ENCODE measurements at places on chromosomes 2 and 18.

GRCh38 chr18:62402342-62402948 lies 77.3 kb downstream of the TNFRSF11A start:
- DNase-seq = no peak

GRCh38 chr18:77547757-77548156 lies 298.1 kb downstream of the GALR1 start:
- DNase-seq = no peak

DNA sequence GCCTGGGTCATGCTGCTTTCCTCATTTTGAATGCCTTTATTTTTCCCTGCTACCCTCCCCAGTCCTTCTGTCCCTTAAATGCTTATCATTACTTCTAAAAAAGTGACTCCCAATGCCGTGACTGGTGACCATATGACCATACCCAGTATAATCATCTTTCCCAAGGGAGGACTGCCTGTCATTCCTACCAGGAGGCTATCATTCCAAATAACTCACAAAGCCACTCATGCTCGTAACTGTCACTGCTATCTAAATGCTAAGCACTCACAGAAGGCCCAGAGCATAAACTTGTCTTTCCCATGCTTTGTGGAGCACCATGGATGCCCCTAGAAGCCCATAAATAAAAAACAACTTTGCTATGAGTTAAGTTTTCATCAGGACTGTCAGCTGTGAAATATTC lies 38.7 kb upstream of the CREB1 start:
- no peak for DNase-seq

- DNase-seq = no peak
These were observed 225.7 kb upstream of the TNP1 start for GRCh38 chr2:217085543-217085942.

DNA sequence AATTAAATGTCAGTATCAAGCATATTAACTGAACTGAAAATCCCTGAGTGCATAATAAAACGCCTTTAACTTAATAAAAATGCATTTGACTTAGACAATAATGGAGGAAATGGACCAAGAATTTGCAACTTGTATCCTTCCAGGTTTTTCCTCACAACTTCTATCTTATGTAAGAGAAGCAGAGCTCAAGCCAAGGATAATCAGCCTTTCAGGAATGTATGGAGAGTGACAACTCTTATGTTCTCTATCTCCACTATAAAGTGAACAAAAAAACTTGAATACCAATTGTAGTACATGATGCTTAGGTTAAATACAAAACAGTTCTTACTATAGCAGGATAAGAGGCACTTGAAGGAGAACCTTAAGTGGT lies 64.8 kb upstream of the CYP26B1 start:
- no peak for DNase-seq

DNA sequence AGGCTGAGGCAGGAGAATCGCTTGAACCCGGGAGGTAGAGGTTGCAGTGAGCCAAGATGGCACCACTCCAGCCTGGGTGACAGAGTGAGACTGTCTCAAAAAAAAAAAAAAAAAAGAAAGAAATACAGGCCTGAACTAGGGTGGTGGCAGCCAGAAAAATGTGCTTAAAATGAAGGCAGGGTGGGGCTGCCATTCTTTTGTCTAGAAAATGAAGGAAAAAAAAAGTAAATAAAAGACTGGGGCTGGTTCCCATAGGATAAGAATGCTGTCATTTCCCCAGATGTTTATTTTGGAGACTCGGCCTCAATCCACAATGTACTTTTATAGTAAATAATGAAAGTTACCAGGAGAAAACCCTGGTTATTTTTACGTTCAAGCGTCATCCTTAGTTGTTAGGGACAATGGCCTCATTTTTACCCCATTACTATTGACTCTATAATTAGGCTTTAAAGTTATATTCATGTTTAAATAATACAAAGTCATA lies 58.9 kb downstream of the ATP8B1 start:
- no peak for DNase-seq

DNA sequence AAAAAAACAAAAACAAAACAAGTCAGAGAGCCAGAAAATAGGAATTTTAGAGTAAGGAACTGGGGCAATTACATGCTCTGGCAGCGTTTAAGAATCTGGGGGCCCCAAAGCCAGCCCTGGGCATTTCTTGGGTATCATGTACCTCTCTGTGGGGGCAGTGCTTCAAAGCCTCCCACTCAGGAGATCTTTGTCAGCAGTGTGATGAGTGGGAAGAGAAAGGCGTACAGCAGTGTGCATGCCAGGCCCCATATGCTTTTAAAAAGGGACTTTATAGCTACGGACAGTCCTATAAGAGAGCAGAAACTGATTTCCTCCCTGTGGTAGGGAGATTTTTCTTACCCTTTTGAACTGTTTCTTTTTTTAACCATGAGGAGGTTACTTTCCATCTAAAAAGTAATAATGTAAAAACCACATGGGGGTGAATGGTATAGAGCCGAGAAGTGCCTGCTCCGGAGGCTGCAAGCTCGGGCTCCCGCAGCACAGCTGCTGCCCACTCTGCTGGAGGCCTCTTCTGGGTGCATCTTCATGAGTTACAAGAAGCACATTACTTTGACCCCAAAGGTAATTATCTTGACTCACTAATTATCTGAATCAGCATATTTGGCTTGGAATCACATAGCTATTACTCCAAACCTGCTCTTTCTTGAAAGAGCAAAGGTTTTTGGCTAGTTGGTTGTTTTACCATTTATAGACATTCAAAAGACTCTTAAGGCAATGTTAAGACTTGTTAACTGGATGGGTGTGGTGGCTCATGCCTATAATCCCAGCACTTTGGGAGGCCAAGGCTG lies 46.4 kb downstream of the PROC start:
- DNase-seq = no peak

GRCh38 chr2:8720741-8721140 lies 38.9 kb downstream of the ID2 start:
- no peak for DNase-seq

DNA sequence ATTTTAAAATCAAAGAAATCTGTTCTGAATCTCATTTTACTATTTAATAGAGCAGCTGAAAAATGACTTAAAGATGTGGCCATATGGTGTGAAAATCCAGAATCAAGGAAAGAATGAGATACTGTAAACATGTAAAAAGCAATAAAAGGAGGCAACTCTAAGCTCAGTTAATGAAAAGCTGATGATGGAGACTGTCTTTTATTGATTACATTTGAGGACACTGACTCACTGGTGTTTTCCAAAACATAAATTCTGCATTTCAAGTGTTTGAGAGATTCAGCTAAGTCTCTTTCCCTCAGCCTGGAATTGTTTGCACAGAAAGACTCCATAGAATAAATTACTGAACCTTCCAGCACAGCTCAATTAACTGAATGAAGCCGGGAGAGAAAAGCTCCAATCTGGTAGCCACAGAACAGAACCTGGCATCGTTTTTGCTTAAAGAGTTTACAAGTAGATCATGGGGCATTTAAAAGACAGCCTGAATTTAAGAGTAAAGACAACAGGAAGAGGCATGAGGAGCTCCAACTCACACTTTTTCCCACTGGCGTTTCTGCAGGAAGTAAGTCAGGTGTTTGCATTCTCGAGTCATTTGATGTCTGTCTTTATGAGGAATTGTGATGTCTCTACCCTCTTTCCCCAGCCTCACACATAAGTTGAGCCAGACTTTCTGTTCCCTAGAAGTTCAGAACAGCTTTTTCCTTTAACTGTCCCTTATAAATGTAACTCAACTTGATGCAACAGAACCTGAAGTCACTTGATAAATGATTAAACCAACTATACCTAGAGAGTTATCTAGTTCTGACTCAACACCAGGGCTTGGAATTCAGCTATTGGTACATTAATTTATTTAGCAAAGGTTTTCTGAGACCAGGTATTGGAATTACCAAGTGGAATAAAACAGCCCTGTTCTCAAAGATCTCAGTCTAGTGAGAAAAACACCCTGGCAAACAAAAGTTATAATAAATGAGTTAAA lies 53.3 kb downstream of the FTCDNL1 start:
- DNase-seq = no peak

DNA sequence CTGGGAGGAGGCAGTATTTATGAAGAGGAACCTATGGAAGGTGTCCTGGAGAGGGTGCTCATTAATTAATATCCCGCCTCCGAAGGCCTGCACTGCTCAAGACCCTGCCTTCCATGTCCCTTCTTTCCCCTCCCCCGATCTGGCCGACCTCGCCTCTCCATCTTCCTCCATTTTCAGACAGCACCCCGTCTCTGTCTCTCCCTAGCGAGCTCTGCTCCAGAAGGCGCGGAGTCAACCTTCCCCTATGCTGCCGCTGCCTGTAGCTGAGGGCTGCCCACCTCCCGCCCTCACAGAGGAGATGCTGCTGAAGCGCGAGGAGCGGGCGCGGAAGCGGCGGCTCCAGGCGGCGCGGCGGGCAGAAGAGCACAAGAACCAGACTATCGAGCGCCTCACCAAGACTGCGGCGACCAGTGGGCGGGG lies 1.1 kb upstream of the WBP1 start:
- DNase-seq = peak; percentile 56

GRCh38 chr2:72271766-72272641 lies 124.3 kb upstream of the CYP26B1 start:
- DNase-seq = no peak

DNA sequence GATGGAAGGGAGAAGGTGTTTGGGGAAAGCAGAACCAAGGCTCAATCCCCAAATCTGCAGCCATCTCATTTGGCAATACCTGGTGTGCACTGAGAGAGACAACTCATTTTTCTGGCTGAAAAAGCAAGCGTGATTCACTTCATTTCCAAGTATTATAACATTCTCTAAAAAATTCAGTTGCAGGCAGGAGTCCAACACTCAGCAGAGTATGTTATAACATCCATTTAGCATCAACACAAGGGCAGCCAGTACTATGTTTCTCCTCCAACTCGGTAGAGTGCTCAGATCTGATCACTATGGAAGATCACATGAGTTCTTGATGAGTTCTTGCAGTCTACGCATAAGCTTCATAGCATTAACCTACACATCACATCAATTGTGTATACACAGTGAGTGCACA lies 99.4 kb upstream of the PID1 start:
- no peak for DNase-seq

DNA sequence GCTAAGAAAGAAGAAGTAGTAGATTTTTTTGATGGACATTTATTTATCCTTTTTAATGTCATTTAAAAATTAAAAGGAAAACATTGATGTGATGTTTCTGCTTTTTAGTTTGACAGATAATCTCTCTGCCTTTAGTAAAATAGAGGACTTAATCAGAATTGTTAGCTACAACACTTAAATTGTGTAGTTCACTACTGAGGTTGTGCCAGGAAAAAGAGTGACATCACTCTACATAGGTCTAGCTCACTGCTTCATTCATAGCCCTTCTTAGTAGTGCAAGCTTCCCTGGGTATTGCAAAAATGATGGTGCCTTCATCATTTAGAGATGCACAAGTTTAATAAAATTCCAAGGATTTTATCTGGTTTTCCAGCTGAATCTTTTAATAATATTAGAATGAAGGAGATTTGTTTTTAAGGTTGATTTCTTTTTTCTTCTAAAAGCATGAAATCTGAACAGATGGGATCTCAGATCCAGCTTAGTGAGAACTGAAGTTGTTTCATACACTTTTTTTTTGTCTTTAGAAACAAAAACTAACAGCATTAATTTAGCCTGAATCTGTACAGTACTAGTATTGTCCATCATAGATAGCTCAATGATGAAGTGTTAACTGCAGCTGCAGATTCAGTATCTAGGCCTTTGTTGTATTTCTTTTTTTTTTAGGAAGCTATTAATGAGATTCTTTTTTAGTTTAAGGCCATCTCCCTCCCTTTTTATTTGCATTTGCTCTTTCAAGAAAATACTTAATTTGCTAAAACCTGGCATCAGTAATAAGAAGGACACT lies 20.6 kb upstream of the TMEFF2 start:
- DNase-seq = no peak

- no peak for DNase-seq
These were observed 3.3 kb downstream of the KIF3C start for GRCh38 chr2:25979001-25979400.

GRCh38 chr18:45962461-45962860 lies 4.7 kb downstream of the EPG5 start:
- DNase-seq = no peak

DNA sequence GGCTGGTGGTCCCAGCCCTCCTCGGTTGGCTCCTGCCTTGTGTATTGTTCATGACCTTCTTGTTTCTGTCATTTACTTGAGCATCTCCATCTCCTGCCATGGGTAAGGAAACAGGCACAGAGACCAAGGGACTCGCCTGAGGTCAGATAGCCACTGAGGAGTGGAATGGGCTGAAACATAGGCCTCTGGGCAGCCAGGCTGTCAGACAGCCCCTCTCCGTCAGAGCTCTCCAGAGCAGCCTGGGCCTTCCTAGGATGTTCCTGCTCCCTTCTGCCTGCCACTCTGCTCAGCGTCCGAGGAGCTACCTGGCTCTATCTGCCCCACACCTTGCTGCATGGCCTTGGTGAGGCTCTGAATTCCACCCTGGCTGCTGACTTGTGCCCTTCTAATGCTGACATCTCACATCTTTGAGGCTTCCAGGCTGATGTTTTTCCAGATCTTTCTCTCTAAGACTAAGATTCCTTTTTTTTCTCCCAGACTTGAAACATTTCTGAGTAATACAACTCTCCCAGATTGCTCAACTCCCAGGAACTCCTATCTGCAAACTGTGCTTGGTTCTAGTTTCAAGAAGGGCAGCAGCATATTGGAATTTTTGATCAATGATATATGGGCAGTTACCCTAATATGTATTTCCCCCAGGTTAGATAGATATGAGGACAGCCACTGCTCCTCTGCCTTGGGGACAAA lies 67.7 kb downstream of the MCFD2 start:
- no peak for DNase-seq
